ENCODE measurements at places on chromosomes 1 and 21. TPM values are rescaled to one million over a fixed set of nuclear protein-coding genes. Genes with fewer than 3 reads are reported as not detected.
A peak's percentile ranks its signal among the peaks of the same experiment; 100 is the strongest.

Gene UBASH3A
- not detected for total RNA-seq

Gene AADACL3
- total RNA-seq: not detected

Gene TRNAU1AP
- 22.7 TPM for total RNA-seq

Gene AMY1A
- total RNA-seq: not detected

Gene KCNA2
- total RNA-seq: not detected

DNA sequence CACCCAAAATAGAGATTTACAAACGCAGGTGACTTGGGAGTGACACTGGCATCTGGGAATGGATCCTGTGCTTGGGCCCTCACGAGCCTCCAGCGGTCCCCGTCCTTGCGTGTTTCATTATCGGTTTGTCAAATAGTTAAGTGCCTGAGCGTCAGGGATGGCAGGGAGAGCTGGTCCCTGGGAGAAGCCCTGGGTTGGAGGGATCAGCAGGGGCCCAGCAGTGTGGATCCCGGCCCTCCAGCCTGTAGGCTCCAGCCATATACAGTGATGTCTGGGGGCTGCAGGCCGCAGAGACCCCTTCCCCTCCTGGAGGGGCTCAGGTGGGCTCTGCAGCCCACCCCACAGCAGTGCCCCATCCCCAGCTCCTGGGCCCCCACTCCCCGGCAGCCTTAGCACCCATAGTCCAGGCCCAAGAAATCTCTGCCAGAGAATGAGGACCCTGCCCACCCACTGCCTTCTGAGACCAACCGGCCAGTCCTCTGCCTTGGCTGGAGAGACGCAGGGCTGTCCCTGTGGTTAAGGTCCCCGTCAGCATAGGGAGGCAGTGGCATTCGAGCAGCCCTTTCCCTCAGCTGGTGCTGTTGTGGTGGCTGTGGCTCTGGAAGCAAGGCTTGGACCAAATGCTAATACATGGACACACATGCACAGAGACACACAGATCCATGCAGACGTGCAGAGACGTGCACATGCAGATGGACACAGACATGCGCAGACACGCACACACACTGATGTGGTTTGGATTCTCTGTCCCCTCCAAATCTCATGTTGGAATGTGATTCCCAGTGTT, 2.4 kb upstream of the SLC19A1 start:
- DNase-seq: no peak

DNA sequence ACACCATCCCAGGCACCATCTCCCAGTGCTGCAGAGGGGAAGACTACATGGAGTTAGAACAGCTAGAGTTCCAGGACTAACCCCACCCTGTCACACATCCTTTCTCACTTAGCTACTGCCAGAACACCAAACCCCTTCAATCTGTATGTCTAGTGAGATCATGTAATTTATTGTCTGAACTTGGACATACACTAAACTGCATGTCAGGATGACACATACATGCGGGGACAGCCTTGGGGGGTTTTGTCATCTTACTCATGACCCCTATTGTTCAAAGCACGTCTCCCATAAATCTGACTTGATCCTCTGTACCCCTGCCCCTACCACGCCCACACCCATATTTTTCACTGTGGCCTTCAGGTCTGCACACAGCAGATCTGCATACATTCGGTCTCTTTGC, 71.3 kb downstream of the GABPA start:
- DNase-seq: no peak

DNA sequence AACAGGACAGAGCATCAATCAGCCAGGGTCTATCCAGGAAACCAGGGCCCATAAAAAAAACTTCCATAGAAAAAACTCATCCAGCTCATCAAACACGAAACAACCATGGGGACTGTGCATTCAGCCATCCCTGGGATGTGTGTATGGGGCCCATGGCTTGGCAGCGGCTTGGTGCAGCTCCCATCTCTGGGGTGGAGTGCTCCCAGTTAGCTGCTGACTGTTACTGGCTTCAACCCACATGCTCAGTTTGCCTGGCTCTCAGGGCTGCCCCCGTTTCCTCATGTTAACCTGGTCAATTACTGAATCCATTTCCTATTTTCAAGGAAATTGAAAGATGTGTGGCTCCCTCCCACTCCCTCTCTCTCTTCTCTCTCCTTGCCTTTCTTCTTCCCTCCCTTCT, 37.3 kb upstream of the STUM start:
- DNase-seq: no peak

GRCh38 chr1:229875086-229875485, 192.0 kb upstream of the GALNT2 start:
- no peak for DNase-seq

- no peak for DNase-seq
Observed at GRCh38 chr1:25094995-25095394, 137.3 kb downstream of the SYF2 start.

- DNase-seq: peak; percentile 66
Observed at GRCh38 chr1:923131-923990, at the start of gene SAMD11. Gene SAMD11, plus strand, starts transcription at chr1:923923. Its CDS starts 509 bp downstream, at chr1:924432.

- DNase-seq: no peak
Observed at GRCh38 chr1:26544126-26544525, 14.6 kb downstream of the RPS6KA1 start.

Measured in Caki2 (cell line).